ENCODE measurements at places on chromosomes 7 and 10.

- no peak for DNase-seq
Observed at GRCh38 chr10:64873959-64874358, 1352.8 kb downstream of the REEP3 start.

DNA sequence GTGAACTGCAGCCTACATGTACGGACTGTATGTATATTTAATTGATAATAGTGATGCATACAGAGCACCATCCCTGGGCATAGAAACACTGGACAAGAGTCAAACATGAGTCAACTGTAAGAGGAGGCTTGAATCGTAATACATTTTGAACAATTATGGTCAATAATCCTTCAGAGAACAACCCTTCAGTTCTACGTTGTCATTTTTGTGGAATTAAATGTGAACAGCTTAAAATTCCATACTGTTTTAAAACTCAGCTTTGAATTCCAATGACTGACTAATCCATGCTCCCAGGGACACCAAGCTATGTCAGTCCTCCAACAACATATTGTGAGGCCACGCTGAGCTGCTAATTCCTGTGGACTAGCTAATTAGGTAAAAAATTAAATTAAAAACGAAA lies 41.5 kb upstream of the KMT2E start:
- DNase-seq, result no peak

DNA sequence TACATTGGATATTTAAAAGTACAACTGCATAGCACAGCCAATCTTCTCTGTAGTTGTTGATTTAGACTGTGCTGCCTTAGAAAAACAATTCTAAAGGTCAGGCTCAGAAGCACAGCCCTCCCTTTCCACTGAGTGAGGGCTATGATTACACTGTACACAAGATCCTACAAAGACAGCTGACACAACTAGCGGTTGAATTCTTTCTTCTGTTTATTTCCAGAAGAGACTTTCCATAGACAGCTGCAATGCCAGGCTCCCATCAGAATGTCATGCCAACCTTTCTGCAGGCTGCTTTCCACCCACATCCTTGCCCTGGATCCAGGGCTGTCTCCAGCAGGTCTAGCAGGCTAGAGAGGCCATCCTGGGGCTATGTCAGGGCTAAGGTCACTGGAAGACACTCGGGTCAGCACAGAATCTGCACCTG lies 39.3 kb downstream of the FAM13C start:
- DNase-seq, result no peak

GRCh38 chr10:132353456-132354355 lies 21.7 kb downstream of the LRRC27 start:
- no peak for DNase-seq

GRCh38 chr10:131620904-131621303 lies 279.9 kb upstream of the PPP2R2D start:
- DNase-seq, result no peak

DNA sequence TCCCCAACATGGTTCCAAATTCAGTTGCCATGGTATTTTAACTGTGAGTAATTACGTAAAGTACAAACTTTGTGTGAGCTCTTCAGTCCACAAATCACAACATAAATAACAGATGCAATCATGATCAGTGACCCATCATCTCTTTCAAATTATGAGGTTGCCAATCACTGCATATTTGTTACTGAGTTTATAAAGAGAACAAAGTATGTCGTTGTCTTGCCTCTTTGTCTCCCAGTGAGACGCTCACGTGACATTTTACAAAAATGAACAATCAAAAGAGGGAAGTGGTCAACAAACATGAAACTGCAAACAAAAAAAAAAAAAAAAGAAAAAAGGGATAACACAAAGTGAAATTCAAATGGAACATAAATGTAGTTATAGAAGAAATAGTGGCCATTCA lies 122.7 kb upstream of the PDSS1 start:
- no peak for DNase-seq

DNA sequence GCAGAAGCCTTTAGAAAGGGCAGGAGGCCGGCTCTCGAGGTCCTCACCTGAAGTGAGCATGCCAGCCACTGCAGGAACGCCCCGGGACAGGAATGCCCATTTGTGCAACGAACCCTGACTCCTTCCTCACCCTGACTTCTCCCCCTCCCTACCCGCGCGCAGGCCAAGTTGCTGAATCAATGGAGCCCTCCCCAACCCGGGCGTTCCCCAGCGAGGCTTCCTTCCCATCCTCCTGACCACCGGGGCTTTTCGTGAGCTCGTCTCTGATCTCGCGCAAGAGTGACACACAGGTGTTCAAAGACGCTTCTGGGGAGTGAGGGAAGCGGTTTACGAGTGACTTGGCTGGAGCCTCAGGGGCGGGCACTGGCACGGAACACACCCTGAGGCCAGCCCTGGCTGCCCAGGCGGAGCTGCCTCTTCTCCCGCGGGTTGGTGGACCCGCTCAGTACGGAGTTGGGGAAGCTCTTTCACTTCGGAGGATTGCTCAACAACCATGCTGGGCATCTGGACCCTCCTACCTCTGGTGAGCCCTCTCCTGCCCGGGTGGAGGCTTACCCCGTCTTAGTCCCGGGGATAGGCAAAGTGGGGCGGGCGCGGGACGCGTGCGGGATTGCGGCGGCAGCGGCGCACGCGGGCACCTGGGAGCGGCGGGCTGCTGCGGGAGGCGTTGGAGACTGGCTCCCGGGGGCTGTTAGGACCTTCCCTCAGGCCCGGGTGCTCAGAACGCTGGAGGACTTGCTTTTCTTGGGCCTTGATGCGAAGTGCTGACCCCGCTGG lies at the start of gene FAS:
Gene FAS (plus strand): TSS at position 415 of the 777 bp plus-strand sequence. CDS start 79 bp downstream, at position 494.
- DNase-seq, result peak; percentile 79

DNA sequence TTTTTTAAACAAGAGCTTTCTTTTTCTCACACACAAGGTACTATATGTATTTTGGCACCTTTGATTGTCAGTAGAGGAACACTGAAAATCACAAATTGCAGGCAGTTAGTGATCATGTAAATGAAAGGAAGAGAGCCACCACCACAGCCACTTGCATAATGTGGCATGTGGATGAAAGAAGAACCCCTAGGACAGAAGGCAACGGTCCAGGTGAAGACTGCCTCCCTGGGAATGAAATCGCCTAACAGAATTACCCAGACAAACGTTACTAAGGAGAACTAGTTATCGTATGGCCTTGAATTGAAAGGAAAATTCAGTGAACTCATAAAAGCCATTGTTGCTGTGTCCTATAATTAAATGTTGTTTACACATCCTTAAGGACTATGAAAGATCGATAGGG lies 41.2 kb upstream of the PTPRZ1 start:
- no peak for DNase-seq

DNA sequence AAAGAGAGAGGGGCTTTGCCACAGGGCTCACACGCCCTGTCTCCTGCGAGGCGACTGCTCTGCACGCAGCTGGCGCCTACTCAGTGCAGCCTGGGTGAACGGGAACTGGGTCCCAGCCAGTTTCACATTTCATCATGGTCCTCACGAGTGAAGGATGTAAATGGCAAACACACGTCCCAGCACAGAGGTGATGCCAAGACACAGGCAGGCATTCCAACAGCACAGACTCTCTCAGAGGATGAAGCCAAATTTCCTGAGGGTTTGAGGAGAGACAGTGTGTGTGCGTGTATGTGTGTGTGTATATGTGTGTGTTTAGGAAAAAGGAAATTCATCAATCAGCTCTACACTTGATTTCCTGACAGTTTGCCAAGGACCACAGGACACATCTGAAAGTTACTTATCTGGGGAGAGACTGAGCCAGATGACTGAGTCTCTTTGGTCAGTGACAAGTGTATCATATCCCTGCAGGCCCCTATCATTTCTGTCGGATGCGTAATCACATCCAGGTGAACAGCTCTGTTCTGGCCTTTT lies 53.9 kb downstream of the CHST15 start:
- DNase-seq, result no peak

- no peak for DNase-seq
Observed at GRCh38 chr7:121327671-121328070, 1.1 kb upstream of the WNT16 start.

GRCh38 chr7:129512192-129512591 lies 9.9 kb downstream of the SMKR1 start:
- DNase-seq, result no peak

- DNase-seq, result peak; percentile 24
Observed at GRCh38 chr10:8794860-8795259, 740.4 kb downstream of the GATA3 start.

DNA sequence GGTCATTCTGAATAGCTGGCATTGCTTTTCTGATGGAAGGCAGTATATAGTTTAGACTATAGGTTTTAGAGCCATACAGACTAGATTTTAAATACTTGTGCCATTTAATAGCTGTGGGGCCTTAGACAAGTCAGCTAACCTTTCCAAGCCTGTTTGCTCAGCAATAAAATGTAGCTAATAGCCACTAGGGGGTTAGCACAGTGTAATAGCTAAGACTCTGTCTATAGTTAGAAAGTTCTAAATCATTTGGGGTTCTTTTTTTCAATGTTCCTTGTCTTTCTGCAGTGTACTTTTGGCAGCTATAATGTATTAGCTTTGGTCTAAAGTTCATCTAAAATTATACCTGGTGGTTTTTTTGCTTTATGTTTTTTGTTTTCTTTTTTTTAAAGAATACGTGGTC lies 7.5 kb upstream of the KIFBP start:
- DNase-seq, result no peak

DNA sequence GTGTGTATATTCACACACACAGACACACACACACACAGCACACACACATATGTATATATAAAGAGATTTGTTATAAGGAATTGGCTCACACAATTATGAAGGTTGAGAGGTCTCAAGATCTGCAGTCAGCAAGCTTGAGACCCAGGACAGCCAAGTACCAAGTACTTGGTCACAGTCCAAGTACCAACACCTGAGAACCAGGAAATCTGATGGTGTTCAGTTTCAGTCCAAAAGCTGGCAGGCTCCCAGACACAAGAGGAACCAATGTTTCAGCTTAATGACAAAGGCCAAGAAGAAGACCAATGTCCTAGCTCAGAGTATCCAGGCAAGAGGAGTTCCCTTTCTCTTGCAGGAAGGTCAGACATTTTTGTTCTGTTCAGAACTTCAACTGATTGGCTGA lies 780.2 kb downstream of the MAGI2 start:
- DNase-seq, result no peak

- DNase-seq, result no peak
Observed at GRCh38 chr7:151275813-151276577, 27.5 kb upstream of the SMARCD3 start.

- DNase-seq, result peak; percentile 74
Observed at GRCh38 chr7:28062197-28062991, 118.2 kb downstream of the JAZF1 start.

DNA sequence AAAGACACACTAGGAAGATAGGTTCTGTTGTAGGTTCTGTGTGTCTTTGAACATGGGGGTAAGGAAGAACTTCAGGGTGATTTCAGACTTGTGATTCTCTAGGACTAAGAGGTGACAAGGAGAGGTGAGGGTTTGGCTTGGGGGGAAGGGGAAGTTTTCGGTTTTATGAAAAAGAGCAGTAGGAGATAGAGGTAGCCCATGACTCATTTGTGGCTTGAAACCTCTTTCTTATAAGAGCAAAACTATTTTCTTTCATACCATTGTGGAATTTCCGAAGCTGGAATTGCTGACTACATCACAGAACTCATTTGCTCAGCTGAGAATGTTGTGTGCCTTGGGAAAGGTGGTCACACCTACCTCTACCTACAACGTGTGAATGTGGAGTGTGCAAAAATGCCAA lies 39.6 kb upstream of the IKZF1 start:
- peak; percentile 50 for DNase-seq

GRCh38 chr10:131090761-131091661 lies 220.5 kb downstream of the TCERG1L start:
- no peak for DNase-seq

GRCh38 chr10:126062131-126063032 lies 166.0 kb downstream of the FANK1 start:
- DNase-seq, result no peak

- no peak for DNase-seq
Observed at GRCh38 chr7:150909200-150909995, 57.1 kb downstream of the AOC1 start.

GRCh38 chr7:116271161-116271913 lies 61.0 kb downstream of the TES start:
- DNase-seq, result no peak

GRCh38 chr10:101113890-101114403 lies 17.2 kb upstream of the TLX1 start:
- no peak for DNase-seq

- DNase-seq, result peak; percentile 32
Observed at GRCh38 chr7:94510582-94511496, 1.2 kb downstream of the CASD1 start.

GRCh38 chr7:111074748-111075146 lies 16.2 kb upstream of the LRRN3 start:
- no peak for DNase-seq

DNA sequence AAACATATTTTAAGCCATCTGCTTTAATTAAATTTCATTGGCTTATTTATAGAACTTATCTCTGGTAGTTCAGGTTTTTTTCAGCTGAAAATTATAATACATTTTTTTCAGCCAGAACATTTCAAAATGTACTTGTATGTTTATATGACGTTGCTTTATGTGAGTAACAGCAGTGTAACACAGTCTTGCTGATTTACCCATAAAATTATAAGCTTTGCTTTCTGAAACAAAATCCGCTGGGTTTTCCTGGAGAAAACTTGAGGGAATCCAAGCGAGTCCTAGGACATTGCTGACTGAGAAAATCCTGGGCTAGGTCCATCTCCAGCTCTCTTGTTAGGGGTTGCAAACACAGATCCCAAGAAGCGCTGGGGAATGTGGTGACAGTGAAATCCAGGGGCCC lies 112.2 kb upstream of the GATA3 start:
- no peak for DNase-seq

DNA sequence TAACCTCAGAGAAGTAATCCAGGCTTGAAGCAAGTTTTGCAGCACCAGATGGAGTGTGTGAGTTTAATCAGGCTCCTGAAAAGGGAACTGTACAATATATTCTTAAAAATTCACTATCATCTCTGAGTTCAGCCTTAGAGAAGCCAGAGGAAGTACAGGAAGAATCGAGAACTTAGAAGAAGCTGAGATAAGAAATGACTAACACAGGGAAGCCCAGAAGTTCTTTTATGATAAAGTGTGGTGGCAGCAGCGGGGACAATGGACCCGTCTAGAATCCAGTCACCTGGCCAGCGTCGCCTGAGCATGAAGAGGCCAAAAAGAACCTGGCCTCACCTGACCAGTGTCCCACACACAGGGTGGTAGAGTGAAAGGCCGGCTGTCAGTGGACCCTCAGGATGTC lies 161.0 kb downstream of the USP6NL start:
- no peak for DNase-seq

GRCh38 chr7:35037211-35037525 lies at the start of gene DPY19L1:
Gene DPY19L1 (minus strand): TSS chr7:35037485. CDS start chr7:35037394, 91 bp downstream.
- DNase-seq, result no peak
